ENCODE measurements at places on chromosomes 2 and 18.

- no peak for DNase-seq
Observed at GRCh38 chr18:63098018-63098981, 221.3 kb downstream of the BCL2 start.

GRCh38 chr2:37156071-37156856, 516 bp downstream of the EIF2AK2 start:
- no peak for DNase-seq

DNA sequence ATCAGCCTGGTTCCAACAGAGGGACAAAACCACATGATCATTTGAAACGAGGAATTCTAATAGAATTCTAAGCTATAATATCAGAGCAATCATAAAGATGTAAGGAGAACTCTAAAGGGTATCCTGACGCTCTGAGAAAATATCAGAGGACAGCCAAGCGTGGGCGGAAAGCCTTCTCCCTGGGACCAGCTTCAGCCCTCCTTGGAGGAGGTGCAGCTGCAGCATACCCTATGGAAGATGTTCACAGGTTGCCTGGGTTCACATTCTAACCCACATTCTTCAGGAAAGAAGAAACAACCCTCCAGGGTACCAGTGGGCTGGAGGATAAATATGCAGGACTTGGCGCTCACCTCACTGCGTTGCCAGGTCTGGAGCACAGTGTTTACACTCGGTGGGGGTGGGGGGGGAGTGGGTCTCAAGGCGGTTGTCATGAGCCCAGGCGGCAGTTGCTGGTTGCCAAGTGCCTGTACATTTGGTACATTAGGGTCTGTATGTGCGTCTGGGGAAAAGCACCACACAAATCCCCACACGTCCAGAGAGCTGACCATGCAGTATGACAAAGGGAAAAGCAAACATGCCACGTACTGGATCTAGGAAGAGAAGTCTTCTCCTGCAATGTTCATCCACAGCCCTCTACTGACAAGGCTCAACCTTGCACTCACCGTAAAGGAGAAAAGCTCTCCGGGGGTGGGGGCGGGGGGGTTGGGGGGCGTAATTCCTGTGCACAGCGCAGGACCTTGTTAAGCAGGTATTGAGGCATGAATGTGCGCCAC, 80.5 kb downstream of the CDH19 start:
- DNase-seq, result no peak

DNA sequence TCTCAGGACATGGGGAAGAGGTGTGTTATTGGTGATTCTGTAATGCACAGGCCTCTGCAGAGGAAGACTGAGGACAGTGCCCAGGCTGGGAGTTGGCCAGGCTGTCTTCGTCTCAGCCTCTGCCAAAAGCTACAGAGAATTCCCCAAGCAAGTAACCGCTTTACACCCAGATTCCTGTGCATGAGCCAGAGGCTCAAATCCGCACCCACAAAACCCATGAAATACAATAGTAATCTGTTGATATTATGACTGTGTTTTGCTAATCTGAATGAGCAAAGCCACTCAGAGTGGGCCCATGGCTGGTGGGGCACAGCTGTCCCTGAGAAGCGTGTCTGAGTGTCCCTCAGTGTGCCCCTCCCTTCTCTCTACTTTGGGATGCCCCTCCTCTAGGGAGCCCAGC, 149.5 kb upstream of the PXDN start:
- no peak for DNase-seq

- DNase-seq, result no peak
Observed at GRCh38 chr2:217790681-217791392, 212.0 kb downstream of the TNS1 start.

All from DMS 273 treated with DMSO at 0.1 percent for 48 hours (cell line).